ENCODE measurements at places on chromosomes 2 and 18.

- DNase-seq = no peak
Measured at GRCh38 chr18:69758458-69758857, 189.2 kb downstream of the CD226 start.

- DNase-seq = no peak
Measured at GRCh38 chr18:7609617-7610016, 42.5 kb downstream of the PTPRM start.

DNA sequence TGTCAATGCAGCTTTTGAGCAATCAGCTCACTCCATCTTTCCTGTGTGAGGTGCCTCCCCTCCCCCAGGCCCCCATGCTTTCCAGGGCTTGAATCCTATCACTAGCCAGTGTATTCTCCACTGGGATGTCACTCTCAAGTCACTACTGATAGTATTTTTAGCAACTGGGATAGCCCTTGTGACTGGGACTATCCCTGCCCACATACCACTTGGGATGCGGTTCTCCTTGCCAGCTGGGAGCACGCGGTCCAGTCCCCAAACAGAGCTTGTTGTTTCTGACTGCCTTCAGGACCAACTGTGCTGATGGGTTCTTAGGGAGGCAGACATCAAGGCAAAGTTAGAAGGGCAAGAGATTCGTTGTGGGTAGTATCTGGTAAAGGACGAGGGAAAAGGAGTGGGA lies 134.9 kb downstream of the FAM161A start:
- DNase-seq = no peak

DNA sequence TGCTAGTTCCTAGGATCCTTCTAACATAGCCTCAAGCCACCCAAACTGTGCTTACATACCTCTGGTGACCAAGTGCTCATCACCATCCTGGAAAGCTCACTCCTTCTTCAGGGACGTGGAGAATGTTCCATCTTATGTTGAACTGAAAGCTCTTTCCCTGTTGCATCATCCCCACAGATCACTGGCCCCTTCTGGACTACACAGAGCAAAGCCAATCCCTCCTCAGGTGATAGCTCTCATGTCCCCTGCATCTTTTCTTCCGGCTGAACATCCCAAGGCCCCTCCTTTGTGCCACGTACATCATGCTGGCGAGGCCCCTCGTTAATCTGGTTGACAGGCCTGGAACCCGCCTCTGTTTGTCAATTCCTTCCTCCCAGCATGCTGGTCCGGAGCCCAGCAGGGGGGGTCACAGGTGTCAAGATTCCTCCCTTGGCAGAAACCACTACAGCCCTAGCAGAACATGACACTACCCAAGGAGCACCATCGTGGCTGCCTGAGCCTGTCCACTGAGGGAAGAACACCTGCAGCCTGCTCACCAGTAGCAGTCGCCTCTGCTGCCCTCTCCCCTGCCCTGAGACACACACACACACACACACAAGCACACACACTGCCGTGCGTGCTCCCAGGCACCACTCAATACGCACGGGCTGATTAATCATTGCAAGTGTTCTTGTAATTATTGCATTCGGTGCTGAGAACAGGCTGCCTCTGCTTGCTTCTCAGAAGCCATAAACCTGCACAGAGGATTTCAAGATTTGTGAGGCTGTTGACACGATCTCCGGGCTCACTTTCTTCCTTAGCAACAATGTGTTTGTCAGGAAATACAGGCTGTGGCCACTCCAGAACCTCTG lies 6.3 kb upstream of the KCNK3 start:
- no peak for DNase-seq

GRCh38 chr2:53985646-53986045 lies 14.9 kb upstream of the PSME4 start:
- no peak for DNase-seq

- DNase-seq = no peak
Measured at GRCh38 chr2:97011977-97012569, 25.7 kb upstream of the FAM178B start.

DNA sequence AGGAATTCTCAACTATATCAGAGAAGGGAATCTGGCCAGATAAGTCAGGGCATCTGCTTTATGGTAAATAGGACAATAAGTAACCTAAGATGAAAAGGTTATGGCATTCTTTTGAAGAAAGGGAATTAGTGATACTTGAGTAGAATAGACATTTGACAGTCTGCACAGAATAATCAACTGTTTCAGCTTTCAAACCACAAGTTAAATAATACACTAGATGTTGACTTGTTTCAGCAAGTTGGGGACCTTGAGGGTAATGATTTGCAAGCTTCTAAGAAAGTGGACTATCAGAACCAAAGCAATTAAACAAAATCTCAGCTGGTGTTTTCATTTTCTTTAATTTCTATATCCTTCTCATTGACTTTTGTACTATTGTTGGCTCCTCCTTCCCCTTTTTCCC lies 54.5 kb downstream of the SLC39A10 start:
- no peak for DNase-seq

DNA sequence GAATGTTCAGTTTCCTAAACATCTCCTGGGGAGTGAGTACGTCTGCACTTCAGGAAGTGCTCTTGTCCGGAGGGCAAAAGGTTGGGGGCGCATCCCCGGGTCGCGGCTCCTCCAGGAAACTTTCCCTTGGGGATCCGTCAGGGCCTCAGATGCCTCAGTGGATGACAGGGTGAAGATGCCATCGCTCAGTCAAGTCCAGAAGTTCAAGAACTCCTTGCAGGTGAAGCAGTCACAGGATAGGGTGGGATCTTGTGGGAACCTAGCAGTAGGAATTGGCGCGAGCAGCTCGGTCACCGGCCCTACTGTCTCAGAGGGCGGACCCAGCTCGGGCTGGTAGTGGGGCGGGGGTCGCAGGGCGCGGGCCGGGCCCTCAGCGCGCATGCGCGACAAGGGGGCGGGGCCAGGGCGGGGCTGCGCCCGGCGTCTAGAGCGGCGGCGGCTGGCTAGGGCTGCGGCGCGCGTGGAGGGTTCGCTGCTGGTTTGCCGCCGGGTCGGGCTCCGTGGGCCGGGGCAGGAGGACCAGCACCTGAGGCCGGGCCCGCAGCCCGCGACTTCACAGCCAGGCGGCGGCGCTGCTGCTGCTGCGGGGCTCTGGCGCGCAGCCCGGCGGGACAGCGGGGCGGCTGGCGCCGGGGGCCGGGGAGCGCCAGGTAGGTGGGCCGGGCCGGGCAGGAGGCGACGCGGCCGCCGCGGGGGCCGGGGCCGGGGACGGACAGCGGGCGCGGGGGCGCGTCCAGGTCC lies at the start of gene INPP4A:
TSS of gene INPP4A (plus strand) at position 423 of the 741 bp plus-strand sequence. CDS start 75,191 bp downstream, outside the sequence.
- peak; percentile 67 for DNase-seq

DNA sequence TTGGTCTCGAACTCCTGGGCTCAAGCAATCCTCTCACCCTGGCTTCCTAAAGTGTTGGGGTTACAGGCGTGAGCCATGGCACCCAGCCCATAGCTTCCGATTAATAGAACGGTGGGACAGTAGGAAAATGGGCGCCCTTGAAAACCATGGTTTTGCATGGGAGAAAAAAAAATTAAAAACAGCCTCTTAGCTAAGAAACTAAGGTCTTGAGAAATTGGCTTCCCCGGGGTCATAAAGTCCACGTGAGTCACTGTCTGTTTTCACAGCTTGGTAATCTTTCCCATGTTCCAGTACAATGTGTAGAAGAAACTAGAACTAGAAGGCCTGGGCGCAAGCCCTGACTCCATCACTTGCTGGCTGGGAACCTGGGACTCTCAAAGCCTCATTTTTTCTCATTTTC lies 20.7 kb downstream of the B3GNT2 start:
- DNase-seq = no peak

GRCh38 chr2:38190542-38191218 lies 114.7 kb upstream of the CYP1B1 start:
- no peak for DNase-seq

GRCh38 chr18:77133835-77134496 lies 1.4 kb upstream of the MBP start:
- no peak for DNase-seq

DNA sequence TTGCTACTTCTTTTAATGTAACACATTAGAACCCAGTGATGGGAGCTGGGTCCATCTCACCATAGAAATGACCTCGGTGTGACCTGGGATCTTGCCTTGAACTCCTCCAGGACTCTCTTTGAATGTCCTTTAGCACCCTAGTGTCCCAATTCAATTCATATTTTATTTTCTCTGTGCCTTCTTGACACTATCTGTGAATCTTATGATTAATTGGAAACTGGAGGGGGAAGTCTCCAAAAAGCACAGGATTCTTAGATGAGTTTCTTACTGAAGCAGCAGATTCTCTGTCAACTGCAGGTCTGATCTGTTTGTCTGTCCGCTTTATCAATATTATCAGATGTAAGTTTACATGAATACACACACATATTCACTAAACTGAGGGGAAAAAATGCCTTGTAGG lies 470 bp downstream of the DHRS9 start:
- DNase-seq = no peak

- no peak for DNase-seq
Measured at GRCh38 chr2:179558010-179558934, 293.6 kb upstream of the SESTD1 start.

DNA sequence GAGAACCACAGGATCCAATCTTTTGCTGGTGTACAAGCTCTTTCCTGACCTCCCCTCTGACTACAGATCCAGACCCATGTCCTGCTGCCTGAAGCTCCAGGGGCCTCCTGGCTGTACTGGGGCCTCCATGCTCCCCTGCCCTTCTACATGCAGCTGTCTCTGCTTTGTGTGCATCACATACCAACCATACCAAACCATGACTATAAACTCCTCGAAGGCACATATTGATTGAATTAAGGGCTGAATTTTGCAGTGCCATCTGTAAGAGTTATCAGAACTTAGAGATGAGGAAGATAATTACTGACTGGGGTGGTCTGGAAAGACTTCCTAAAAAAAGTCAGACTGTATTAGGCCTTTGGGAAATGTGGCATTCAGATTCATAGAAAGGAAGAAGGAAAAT lies 139.9 kb upstream of the CXCR4 start:
- DNase-seq = no peak

- DNase-seq = no peak
Measured at GRCh38 chr2:135899567-135899966, 23.3 kb upstream of the MCM6 start.

DNA sequence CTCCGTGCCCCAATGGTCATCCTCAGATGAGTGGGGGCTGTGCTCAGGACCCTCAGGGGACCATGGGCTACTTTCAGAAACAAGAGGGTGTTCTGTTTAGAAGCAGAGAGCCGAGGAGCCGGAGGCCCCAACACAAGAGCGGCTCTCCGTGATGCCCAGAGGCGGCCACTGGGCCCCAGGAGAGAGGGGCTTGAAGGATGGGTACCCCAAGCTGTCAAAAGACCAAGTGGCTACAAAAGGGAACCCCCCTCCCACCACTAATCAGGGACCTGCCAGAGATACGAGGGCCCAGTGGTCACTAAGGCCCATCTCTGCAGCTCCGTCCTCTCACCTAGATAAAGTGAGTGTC lies 93.6 kb downstream of the HDAC4 start:
- no peak for DNase-seq
